NCI-H2171 treated with DMSO at 0.1 percent for 48 hours (cell line): ENCODE measurements at places on chromosomes 16 and 17.

GRCh38 chr17:76561799-76562268, 22.0 kb downstream of the PRCD start:
- DNase-seq = no peak

GRCh38 chr16:89732142-89732917, 11.0 kb downstream of the ZNF276 start:
- DNase-seq = no peak

DNA sequence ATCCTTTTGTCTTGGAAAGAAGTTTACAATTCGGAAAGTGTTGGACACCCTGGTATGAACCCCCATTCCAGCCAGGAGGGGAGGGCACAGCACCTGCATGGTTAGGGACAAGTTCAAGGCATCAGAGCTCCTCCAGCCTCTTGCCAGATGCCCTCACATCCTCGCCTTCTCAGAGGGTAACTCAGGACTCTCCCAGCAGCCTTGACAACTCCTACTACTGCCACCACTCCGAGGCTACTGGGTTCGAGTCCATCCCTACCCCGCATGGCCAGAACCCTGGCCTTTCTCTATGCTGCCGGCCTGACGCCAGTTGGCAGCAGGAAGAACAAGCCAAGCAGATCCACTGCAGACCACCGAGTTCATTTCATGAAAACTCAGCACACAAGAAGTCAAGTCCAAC, 34.1 kb downstream of the AXIN2 start:
- DNase-seq = no peak

DNA sequence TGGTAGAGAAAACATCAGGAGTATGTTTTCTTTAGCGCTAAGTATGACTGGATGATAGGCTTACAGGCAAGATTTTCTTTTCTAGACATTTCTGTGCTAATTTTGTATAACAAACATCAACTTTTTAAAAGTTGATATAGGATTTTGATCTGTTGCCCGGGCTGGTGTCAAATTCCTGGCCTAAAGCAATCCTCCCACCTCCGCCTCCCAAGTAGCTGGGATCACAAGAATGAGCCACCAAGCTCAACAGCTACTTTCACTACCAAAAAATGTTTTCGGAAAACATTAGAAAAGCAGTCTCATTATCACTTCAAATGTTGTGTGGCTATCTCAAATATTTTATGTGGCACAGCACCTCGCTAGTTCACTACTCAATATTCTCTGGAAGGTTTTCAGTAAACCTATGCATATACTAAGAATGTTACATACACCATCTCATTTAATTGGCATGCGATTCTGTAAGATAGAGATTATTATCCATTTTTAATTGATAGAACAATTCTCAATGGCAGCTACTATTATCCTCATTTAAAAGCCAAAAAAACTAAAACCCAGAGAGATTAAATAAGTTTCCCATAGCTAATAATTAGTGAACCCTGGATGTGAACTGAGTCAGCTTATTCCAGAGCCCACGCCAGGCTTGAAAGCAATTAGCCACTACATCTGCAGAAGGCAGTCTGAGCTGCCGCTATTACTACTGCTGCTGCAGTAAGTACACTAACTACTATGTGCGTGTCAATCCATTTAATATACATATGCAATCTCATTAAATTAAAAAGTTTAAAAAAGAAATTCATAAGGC, 41.7 kb downstream of the CREBBP start:
- peak; percentile 30 for DNase-seq

- DNase-seq = peak; percentile 38
These were observed 7.7 kb upstream of the KCNH6 start for GRCh38 chr17:63515426-63515825.

- peak; percentile 96 for DNase-seq
These were observed 139.1 kb upstream of the GSE1 start for GRCh38 chr16:85473909-85474620.

- DNase-seq = no peak
These were observed 271.1 kb upstream of the ASIC2 start for GRCh38 chr17:33564146-33564545.

GRCh38 chr17:13268791-13269595, 251.2 kb upstream of the ELAC2 start:
- no peak for DNase-seq

- peak; percentile 31 for DNase-seq
These were observed 248.9 kb upstream of the FOXF1 start for GRCh38 chr16:86261379-86261778.

- DNase-seq = no peak
These were observed 4.3 kb upstream of the ODAD4 start for GRCh38 chr17:41925991-41926590.

- no peak for DNase-seq
These were observed 9.2 kb downstream of the BFAR start for GRCh38 chr16:14641926-14642325.

- DNase-seq = peak; percentile 70
These were observed 34.7 kb downstream of the GINS3 start for GRCh38 chr16:58426966-58427365.

DNA sequence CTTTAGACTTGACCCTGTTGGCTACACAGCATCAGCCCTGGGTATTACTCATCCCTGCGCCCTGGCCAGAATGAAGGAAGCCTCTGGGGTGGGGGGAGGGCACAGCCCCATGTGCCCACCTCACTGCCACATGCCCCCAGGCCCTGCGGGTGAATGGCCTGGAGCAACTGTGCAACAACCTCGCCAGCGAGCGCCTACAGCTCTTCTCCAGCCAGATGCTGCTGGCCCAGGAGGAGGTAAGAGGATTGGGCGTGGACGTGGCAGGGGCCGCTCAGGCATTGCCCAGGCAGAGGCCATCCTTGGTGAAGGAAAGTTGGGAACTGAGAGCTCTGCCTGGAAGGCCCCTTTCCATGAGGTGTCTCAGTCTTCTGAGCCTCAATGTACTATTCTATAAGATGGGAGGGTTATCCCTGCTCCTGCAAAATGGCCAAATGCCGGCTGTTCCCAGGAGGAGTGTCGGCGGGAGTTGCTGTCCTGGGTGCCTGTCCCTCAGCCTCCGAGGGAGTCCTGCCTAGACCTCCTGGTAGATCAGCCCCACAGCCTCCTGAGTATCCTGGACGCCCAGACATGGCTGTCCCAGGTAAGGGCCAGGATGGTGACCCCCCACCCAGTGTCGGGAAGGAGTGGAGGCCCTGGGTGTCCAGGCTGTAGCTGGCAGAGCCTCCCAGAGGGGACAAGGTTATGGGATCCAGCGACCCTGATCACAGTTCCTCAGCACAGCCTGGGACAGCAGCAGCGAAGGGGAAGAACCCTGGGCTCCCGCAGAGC, 8.9 kb downstream of the MYO15B start:
- DNase-seq = no peak

GRCh38 chr17:28244446-28244845, 74.6 kb upstream of the TMEM97 start:
- DNase-seq = no peak

DNA sequence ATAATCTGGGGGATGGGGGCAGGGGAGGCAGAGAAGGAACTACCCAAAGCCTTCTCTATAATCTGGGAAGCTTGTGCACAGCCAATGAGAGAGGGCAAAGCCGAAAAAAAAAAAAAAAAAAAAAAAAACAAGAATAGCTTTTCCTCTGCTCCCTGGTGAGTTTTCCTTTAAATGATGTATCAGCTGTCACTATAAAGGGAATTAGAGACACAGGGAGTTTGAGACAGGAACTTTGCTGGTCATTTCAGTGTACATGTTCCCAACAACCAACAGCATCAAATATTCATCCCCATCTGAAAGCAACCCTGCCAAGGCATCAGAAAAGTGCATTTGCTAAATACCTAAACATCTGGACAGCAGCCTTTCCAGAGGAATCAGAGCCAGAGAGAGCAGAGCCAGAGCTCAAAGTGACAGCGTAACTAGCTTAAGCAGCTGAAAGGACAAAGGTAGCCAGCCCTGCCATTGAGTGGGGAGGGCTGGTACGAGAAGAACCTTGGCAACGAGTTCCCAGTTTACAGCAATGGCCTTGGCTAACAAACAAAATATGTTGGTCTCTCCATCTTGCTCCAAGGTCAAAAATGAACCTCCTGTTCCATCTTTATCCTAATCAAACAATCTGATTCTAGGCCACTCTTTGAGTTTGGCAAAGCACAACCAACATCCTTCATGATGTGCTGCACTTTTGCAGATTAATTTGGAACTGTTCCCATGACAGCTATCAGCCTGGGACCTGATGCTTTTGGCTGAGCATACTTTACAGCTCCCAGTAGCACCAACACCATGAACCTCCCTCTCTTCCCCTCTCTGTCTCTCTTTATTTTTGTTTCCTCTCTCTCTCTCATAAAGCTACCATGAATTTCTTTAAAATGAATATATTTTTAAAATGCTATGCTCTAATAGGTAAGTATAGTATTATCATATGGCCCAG, 143.7 kb upstream of the GNAO1 start:
- DNase-seq = peak; percentile 67

GRCh38 chr17:28298449-28298848, 20.6 kb upstream of the TMEM97 start:
- no peak for DNase-seq

- DNase-seq = no peak
These were observed 74.6 kb downstream of the AMFR start for GRCh38 chr16:56350491-56351405.

GRCh38 chr17:53979991-53980390, 157.3 kb downstream of the KIF2B start:
- DNase-seq = no peak

GRCh38 chr17:8744086-8744785, 400 bp downstream of the CCDC42 start:
- no peak for DNase-seq

- DNase-seq = no peak
These were observed 30.8 kb downstream of the FBXO31 start for GRCh38 chr16:87352818-87353217.

- DNase-seq = no peak
These were observed 1.2 kb downstream of the DUSP14 start for GRCh38 chr17:37490638-37491614.

GRCh38 chr16:85839681-85840240, 40.3 kb downstream of the COX4I1 start:
- DNase-seq = no peak

GRCh38 chr17:65137021-65137939, at the start of gene RGS9:
TSS of gene RGS9 (plus strand) at chr17:65137370. CDS start at chr17:65137541, 171 bp downstream.
- peak; percentile 74 for DNase-seq

- no peak for DNase-seq
These were observed 71.7 kb upstream of the PMFBP1 start for GRCh38 chr16:72243621-72244020.

- DNase-seq = no peak
These were observed 16.5 kb downstream of the SLC16A3 start for GRCh38 chr17:82245134-82246039.

DNA sequence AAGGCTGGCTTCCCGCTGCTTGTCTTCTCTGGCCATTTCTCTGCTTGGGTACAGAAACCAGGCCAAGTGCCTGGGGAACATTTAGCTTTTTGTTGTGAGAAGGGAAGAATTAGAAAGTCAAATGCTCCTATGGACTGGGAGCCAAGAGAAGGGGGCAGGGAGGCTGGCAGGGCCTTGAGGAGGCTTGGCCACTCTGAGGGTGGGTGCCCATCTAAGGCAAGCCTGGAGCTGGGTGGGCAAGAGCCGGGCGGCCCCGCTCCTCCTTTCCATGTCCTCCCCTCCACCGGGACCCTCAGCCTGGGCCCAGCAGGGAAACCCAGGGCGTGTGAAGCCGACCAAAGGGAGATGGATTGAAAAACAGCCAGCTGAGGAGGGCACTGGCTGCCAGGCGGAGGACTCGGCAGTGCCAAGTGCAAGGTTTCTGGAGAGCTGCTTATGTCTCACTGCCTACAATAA, 69.4 kb downstream of the NTN1 start:
- DNase-seq = no peak

DNA sequence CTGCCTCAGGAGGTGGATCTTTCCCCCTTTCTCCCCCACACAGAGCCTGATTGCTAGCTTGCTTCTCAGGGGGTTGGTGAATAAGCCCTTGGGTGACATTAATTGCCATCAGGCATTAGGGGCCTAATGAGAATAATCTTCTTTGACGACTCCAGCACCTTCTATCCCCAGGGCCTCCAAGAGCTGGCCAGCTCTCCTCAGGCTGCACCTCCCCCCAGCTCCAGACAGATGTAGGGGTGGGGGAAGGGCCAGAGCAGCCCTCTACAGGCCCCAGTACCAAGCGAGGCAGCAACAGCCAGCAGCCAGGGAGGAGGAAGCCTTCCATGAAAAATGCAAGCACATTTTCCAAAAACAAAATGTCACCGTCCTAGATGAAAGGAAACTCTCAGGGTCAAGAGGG, 1.4 kb upstream of the TMEM132E start:
- peak; percentile 13 for DNase-seq
